ENCODE measurements at places on chromosomes 6 and 20.

DNA sequence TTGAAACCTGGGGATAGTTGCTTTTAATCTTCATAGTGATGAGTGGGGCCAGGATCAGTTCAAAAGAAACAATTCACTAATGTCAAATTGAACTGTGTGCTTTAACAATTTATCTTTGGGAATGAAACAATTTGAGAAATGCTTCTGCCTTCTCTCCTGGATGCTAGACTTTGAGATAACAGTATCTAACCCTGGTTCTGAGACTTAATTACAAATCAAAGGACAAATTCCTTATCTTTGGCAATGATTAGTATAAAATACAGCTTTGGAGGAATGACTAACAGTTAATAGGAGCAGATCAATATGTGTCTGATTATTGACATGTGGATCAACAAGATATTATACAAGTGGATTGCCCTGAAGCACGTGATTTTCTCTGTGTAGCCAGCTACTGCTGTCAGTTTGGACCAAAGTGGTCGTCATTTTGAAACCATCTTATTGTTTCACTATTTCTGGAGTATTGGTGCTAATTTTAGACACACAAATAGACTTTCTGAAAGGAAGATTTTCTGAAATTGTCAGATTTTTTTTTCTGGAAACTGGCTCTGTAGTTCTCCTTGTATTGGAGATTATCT is 6.2 kb upstream of the FLRT3 start:
- no peak for DNase-seq

DNA sequence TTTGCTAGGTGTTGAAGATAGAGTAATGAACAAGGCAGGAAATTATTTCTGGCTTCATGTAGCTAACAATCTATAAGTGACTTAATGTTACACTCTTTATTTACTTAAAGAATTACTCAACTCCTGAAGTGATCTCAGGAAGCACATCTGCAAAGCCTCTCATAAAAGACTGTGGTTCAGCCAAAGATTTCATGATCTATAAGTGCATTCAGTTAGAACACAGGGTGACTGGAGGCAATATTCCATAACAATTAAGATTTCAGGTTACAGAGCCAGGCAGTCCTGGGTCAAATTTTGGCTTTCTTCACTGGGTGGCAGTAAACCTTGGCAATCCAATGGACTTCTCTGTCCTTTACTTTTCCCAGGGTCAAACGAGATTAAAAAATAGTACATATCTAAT is 204.0 kb downstream of the TPBG start:
- no peak for DNase-seq

DNA sequence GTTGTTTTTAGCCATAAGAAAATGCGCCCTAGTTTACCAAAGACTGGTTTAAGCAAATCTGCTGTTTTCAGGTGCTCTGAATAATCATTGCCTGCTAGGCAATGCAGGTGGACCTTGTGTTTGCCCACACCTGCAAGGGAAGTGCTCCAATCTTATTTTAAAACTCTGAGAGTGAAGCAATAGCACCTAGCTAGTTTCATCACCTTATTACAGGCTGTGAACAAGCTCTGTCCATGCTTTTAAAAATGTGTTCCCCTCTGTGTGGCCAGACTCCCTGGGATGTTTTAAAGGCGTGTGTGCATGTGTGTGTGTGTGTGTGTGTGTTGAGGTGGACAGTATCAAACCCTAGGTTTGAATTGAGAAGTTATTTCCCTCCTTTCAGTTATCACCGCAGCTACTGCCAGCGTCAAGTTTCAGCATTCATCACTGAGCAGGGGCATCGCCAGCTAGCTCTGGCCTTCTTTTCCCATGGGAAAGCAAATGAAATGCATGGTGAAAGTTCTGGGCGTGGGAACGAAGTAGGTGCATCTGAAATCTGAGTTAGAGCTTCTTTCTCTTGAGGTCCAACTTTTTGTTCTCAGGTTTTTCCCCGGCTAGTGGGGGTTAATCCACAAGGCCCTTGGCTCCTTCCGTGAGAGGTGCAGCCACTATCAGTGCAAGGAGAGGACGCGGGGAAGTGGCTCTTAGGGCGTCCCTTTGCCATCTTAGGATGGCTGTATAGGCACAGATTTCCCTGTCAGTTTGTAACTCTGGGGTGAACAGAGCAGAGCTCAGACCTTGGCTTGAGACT is 30.8 kb downstream of the DUSP22 start:
- DNase-seq, result no peak

- no peak for DNase-seq
These were observed 3.5 kb upstream of the TGIF2 start for GRCh38 chr20:36569847-36570429.

DNA sequence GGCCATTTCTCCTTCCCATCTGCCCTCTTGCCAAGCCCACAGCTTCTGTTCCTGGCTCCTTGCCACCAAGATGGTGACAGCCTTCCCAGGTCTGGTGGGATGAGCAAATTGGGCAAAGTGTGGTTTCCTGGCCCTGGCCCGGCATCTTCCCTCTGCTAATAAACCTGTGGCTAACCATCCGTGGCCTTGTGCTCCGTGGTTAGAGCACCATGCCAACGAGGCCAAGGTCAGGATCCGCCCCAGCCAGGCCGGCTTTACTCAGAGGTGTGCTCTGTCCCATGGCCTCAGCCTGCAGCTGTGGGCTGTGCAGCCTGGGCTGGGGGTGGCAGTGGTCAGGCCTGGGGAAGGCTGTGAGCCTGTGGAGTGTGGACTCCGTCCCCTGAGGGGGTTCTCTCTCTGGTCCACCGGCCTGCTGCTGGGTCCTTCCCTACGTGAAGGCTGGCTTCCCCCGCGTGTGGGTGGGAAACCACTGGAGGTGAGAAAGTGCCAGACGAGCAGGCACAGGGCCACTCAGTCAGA is 117.4 kb downstream of the VEGFA start:
- no peak for DNase-seq

DNA sequence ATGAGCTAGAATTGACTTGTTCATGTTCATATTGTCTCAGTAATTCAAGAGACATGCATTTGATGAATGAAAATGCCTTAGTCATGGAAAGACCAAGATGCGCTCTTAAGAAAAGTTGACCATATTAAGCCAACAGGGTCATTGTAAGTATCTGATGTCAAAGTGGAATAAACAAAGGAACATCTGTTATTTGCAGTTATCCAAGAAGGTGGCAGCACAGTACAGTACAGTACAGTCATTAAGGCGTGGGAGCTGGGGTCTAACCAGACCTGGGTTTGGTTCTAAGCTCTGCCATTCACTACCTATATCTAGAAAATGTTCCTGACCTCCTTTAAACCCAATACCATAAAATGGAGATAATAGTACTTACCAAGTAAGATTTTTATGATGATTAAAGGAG is 178.1 kb downstream of the BACH2 start:
- DNase-seq, result no peak

GRCh38 chr6:26251354-26252076 is 113.5 kb upstream of the BTN3A2 start:
- DNase-seq, result peak; percentile 87

GRCh38 chr6:105137388-105137787 is 42.4 kb downstream of the POPDC3 start:
- no peak for DNase-seq

DNA sequence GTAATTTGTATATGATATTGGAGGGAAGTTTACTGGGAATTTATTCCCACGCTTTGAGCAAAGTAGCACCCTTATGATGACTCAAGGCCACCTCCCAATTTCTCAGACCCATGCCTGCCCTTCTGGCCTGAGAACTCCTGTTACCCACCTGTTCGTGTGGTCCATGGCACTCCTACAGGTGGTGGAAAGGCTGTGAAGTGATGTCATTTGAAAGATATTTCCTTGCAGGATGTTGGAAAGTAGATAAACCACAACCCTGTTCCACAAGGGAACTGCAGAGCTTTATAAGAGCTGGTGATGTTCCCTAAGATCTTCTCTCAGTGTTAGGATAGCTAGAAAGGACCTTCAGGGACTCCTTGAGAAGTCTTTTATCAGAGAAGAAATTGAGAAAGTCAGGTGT is 70.5 kb downstream of the ADGRG6 start:
- no peak for DNase-seq

GRCh38 chr6:150286912-150287311 is 81.9 kb upstream of the IYD start:
- no peak for DNase-seq

DNA sequence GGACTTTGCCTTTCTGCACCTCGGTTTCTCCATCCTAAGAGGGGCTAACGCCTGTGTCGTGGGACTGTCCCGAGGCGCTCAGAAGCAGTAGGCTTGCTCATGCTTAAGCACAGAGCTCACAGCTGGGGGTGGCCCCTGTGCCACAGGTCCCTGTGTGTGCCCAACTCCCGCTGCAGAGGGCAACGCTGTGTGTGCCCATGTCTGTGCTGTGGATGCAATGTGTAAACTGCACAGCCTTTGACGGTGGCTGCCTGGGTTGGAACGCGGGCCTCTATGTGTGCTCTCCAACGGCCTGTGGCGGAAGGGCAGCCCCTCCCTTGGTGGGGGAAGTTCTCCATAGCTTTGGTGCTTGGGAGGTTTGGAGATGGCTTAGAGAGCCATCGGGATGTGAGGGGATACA is 10.7 kb upstream of the GATA5 start:
- no peak for DNase-seq

DNA sequence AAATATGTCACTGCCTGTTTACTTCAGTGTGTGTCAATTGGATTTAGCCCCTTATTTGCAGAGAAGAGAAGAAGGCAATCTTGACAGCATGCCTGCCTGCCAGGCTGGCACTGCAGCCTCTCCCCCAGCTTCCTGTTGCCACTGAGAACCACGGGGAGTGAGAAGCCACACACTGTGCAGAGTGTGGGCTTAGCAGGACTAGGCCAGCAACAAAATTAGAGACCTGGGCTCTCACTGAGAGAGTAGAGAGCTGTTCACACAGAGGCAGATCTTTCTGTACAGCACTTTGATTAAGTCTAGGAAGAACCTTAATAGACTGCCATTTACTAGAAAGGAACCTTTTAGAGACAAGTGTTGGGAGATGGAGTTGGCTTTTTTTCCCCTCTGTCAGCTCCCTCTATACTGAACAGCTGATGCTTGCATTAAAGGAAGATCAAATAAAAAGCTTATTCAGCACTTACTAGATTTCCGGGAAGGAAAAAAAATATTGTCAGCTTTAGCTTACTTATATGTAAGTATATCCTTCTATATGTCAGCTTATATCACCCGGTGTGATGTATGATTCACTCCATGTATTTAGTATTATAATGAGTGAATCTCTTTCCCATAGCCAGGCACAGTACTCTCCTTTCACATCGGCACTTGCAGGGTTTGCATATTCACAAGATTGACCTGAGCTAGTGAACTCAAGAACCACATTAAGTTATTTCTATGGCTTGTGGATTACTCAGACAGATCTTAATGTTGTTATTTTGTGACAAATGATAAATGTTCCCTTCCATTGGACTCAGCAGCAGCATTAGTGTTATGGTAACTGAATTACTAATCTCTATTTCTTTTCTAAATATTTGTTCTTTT is 851.0 kb upstream of the EPHA7 start:
- no peak for DNase-seq

DNA sequence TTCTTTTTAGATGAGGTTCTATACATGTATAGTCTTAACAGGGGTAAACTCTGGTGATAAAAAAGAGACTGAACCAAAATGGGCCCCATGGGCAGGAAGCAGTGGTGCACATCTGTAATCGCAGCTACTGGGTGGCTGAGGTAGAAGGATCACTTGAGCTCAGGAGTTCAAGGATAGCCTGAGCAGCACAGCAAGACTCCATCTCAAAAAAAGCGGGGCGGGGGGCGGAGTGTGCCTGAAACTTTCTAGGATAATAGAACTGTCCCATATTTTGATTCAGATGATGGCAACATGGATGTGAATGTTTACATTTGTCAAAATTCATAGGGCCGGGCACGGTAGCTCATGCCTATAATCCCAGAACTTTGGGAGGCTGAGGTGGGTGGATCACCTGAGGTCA is 48.8 kb upstream of the TAF8 start:
- DNase-seq, result no peak

GRCh38 chr20:4062721-4063606 is 47.6 kb upstream of the RNF24 start:
- DNase-seq, result no peak

- DNase-seq, result no peak
These were observed 350.2 kb upstream of the CDH4 start for GRCh38 chr20:60901831-60902230.

DNA sequence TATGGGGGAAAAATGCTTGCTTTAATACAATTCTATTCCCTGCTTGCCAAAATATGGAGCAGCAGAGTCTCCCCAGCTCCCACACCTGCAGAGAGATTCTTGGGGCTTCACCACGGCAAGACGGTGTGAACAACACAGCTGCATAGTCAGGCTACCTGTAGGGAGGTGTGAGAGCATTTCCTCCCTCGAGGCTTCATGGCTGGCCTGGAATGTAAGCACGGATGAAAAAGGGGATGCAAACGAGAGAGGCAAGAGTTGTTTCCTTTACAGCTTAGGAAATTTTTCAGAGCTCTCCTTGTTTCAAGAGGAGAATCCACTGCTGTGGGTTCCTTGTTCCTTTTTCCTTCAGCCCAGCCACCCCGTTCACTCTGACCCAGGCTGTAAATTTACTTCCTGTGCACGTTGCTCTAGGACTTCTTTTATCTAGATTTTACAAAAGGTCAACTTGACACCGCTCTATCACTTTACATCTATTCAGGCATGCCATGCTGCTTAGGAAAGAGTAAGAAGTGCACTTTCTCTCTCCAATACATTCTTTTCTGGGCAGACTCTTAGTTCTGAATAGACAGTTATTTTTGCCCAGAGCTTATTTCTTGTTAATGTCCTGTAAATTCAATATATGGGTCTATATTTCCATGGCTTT is 197.1 kb downstream of the KHDC1L start:
- no peak for DNase-seq

DNA sequence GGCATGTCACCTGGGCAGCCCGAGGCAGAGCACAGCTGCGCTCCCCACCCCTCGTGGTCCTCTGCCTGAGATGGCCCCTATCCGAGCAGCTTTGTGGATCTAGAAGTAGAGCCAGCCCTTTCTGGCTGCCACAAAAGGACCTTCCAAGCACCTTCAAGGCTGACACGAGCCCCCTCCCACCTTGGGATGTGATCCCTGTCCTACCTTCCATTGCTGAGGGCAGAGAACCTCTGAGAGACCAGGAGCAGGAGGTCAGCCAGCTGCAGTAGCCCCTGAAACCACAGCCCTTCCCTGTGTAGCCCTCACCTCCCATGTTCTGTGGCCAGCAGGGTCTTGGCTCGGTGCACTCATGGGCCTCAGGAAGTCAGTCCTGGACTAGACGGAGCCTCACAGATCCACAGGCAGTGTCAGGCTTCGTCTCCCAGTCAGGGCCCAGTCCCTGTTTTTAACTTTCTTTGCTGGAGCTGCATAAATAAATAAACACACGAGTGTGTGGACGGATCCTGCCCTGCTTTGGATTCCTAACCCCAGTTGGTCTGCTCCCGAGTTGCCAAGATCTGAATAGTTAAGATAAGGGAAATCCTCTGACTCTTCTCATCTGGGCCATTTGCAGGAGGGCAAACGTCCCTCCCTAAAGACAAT is 507.7 kb downstream of the PREX1 start:
- DNase-seq, result no peak

GRCh38 chr6:6751266-6751596 is 162.7 kb downstream of the LY86 start:
- DNase-seq, result no peak

DNA sequence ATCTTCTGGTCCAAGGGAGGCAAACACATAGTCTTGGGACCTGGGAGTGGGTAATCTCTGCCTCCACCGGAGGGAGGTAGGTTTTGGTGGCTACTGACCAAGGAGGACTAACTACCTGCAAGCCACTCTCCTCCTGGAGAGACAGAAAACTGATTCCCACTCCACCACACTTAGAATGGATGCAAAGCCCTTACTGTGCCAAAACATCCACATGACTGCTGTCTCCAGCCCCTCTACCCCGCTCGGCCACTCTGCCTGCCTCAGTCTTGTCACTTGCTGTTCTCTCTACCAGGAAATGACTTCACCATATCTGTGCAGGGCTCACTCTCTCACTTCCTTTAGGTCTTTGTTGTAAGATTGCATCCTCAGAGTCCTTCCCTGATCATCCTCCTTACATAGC is 129.5 kb upstream of the ARG1 start:
- peak; percentile 51 for DNase-seq

Data from CD8-positive, alpha-beta T cell (primary cell).